CD4-positive, alpha-beta T cell (primary cell): ENCODE measurements at places on chromosomes 6 and 20. TPM values are rescaled to one million over a fixed set of nuclear protein-coding genes. Genes with fewer than 3 reads are reported as not detected.

- H3K27ac ChIP-seq, result no peak overlapping the region
- DNase-seq, result no peak
- no peak overlapping the region for H3K4me3 ChIP-seq
- H3K36me3 ChIP-seq, result no peaks in the 10 kb centered on the region
- H3K4me1 ChIP-seq, result peaks cover 19% of the 10 kb centered on the region
These were observed 24.8 kb downstream of the MAN1A1 start for GRCh38 chr6:119324718-119325117.

- peaks cover 5% of the 10 kb centered on the region for H3K4me1 ChIP-seq
- peaks cover 44% of the 10 kb centered on the region for H3K36me3 ChIP-seq
- no peak overlapping the region for H3K4me3 ChIP-seq
These were observed 76.4 kb downstream of the SSR1 start for GRCh38 chr6:7236306-7237209.

- DNase-seq, result no peak
- H3K4me1 ChIP-seq, result no peaks in the 10 kb centered on the region
- no peaks in the 10 kb centered on the region for H3K36me3 ChIP-seq
- no peak overlapping the region for H3K27ac ChIP-seq
- H3K27me3 ChIP-seq, result no peaks in the 10 kb centered on the region
These were observed 61.2 kb downstream of the PCSK2 start for GRCh38 chr20:17287998-17288397.

GRCh38 chr20:25277941-25278521 lies 30.1 kb downstream of the PYGB start:
- H3K27ac ChIP-seq, result no peak overlapping the region
- peak; percentile 23 for DNase-seq
- no peaks in the 10 kb centered on the region for H3K27me3 ChIP-seq
- H3K4me1 ChIP-seq, result no peaks in the 10 kb centered on the region
- no peak overlapping the region for H3K4me3 ChIP-seq

DNA sequence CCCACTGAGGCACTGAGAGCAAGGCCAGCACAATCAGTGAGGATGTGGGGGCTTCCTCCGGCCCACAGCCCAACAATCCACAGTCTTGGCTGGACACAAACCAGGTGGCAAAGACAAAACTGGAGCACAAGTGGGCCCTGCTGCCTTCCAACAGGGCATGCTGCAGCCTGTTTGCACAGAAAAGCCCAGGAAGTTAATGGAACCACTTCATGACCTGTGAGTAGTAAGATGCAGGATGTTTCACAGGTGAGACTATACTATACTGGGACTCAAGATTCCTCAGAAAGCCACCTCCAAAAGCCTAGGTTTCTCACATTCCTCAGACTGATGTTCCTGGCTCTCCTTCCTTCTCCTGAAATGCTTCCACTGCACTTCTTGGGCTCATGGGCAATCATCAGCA lies 235.5 kb downstream of the KIF16B start:
- peaks cover 15% of the 10 kb centered on the region for H3K36me3 ChIP-seq
- H3K4me3 ChIP-seq, result no peak overlapping the region
- H3K4me1 ChIP-seq, result no peaks in the 10 kb centered on the region
- no peaks in the 10 kb centered on the region for H3K27me3 ChIP-seq

SRMS gene
- not detected for total RNA-seq
